ENCODE measurements at places on chromosomes 3 and 15.

DNA sequence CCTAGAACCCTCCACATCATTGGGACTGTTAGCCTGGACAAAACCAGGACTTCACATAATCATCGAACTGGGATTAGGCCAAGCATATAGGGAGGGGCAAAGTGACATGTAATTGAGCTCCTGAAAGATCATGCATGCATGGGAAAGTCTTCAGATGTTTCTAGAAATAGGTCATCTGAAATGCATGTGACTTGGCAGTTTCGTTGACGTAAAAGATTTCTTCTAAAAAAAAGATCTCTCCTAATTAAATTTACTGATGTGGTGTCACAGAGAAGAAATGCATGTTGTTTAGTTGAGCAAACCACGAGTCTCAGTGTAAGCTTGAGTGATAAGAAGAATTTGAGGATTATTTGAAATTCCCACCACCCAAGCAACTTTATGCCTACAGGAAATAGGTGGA lies 70.0 kb upstream of the LIMD1 start:
- DNase-seq: no peak

DNA sequence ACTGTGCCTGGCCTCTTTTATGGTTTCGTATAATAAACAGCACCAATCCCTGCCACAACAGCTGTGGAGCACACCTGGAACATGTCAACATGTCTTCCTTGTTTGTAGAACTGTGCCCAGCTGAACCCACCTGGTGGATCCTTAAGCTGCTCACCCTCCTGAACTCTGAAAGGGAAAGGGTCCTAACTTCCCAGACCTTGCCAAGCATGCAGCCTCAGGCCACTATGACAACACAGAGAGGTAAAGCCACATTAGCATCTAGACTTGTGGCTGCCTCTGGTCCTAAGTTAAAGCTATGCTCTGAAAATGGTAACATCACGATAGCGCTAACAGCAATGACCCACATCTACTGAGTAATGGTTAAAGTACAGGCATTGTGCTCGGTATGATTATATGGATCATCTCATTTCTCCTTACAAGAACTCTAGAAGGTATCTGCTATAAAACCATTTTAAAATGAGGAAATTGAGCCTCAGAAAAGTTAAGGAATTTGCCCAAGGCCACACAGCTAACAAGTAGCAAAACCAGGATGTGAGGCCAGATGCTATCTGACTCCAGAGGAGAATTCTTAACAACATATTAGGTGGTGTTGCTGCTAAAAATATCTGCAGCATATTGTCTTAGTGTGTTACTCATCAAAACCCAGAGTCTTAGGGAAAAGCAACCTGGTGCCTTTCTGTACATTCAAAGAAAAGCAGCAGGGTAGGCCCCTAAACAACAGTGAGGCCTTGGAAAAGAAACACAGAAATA lies 23.1 kb upstream of the HERC1 start:
- DNase-seq: no peak

DNA sequence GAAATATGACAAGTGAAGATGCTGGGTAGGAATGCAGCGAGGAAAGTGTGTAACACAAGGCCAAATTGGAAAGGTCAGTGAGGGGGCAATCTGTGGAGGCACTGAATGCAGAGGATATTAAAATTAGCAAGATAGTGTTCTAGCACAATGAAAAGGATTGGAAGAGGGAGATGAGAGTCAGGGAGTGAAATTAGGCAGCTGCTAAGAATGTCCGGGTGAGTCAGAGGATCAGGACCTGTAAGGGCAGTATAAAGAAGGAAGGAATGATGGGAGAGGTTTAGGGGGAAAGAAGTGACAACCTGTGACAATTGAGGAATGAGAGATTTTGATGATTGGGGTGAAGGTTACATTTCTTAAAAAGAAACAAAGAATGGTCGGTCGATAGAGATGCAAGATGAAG lies 103.5 kb downstream of the UBE3A start:
- no peak for DNase-seq

DNA sequence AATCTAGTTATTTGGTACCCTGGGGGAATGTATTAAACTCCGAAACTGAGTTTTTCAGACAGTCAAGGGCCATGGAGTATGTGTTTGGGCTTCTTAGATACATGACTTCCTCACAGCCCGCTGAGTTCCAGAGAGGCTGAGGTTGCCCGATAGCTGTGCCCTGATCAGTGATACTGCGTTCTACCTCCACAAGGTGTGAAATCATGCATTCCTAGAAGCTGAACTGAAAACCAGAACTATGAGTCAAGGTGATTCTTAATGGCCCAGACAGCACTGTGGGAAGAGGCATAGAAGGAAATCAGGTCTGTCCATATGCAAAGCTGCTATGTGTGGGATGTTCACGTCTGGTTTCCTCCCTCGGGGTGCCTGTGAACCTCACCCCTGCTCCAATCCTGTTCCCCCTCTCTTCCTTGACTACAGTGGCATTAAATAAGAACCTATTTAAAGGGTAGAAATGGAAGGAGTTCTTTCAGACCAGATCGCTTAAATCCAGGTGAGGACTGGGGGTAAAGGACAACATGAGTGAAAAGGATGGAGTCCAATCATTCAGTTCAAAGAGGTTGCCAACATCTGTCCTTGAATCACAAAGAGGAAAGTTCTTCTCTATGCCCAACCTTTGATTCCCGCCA lies 74.3 kb downstream of the MYO1E start:
- DNase-seq: no peak

DNA sequence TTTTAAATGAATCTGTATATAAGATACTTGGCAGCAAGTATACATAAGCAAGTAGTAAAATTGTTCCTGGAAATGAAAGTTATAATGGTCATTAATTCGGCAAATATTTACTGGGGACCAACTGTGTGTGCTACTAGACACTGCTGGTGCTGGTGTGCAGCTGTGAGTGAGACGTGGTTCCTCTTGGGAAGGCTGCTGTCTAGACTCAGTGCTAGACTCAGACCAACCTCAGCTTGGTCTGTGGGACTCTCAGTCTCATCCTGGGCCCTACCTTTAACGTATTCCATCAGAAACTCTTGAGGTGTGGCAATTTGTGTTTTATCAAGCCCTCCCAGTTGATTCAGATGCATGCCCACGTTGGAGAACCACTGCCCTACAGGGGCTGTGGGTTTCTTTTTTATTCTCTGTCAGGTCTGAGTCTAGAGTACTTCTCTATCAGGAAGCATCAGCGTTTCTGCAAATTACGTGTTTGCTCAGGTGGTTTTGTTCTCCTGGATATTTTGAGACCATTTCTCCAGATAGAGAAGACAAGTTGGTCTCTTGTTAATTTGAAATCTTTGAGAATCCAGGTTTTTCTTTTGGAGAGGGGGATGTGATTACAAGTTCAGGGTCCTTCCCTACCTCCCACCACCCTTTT lies 6.8 kb downstream of the TLNRD1 start:
- DNase-seq: no peak

- DNase-seq: no peak
Observed at GRCh38 chr3:33940149-33940548, 141.7 kb downstream of the PDCD6IP start.

DNA sequence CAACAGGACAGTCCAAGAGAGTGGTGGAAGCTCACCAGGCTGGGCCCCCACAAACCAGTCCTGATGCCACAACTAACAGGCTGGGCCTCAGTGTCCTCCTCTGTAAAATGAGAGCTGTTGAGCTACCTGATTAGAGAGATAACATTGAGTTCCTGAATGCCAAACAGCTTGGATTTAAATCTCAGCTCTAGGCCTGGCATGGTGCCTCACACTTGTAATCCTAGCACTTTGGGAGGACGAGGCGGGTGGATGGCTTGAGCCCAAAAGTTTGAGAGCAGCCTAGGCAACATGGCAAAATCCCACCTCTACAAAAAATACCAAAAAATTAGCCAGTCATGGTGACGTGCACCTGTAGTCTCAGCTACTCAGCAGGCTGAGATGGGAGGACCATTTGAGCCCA lies 20.1 kb upstream of the TMCC1 start:
- DNase-seq: no peak

- no peak for DNase-seq
Observed at GRCh38 chr3:125116311-125117080, 60.7 kb upstream of the HEG1 start.

DNA sequence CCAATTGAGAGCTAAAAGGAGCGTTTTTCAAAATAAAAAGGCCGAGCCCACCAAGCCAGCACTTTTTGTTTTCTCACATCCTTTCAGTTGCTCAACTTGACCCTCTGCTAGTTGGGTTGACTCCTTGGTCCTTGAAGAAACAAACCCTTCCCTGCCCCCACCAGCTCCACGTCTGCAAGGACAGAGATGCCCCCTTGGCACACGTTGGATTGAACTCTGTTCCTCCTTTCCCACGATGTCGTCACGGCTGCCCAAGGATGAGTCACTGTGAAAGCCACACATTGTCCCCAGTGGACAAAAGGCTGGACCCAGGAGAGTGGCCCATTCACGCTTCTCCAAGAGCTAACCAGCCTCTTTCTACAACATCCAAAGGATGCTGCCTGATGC lies 43.0 kb upstream of the SPATA12 start:
- DNase-seq: no peak

- no peak for DNase-seq
Observed at GRCh38 chr3:127712881-127713771, 40.4 kb downstream of the ABTB1 start.

- no peak for DNase-seq
Observed at GRCh38 chr15:81308260-81308659, 15.7 kb downstream of the STARD5 start.

GRCh38 chr3:123130079-123130750 lies 63.4 kb downstream of the PDIA5 start:
- DNase-seq: no peak

GRCh38 chr15:80456517-80457492 lies 52.6 kb downstream of the ARNT2 start:
- no peak for DNase-seq

GRCh38 chr3:37254316-37254715 lies 79.9 kb upstream of the LRRFIP2 start:
- no peak for DNase-seq

GRCh38 chr3:140834266-140835037 lies 107.2 kb upstream of the SLC25A36 start:
- no peak for DNase-seq

GRCh38 chr15:36465304-36465703 lies 114.1 kb upstream of the CDIN1 start:
- no peak for DNase-seq

DNA sequence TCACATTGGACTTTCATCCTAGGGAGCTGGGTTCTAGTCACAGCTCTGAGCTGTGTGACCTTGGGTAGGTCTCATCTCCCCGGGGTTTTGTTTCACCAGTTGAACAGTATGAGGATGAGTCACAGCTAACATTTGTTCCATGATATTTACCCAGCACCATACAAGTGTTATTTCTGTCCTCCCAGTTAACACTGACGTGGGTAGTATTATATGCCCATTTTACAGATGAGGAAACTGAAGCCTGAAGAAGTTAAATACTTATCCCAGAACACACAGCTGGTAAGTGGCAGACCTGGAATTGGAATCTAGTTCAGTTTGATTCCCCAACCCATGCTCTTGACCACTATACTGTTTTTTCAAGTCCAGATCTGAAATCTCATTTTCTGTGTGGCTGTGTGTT lies 908 bp upstream of the RARB start:
- no peak for DNase-seq
